Progenitor cell of endocrine pancreas (in vitro differentiated cells): ENCODE measurements at places on chromosomes 16 and 17.

DNA sequence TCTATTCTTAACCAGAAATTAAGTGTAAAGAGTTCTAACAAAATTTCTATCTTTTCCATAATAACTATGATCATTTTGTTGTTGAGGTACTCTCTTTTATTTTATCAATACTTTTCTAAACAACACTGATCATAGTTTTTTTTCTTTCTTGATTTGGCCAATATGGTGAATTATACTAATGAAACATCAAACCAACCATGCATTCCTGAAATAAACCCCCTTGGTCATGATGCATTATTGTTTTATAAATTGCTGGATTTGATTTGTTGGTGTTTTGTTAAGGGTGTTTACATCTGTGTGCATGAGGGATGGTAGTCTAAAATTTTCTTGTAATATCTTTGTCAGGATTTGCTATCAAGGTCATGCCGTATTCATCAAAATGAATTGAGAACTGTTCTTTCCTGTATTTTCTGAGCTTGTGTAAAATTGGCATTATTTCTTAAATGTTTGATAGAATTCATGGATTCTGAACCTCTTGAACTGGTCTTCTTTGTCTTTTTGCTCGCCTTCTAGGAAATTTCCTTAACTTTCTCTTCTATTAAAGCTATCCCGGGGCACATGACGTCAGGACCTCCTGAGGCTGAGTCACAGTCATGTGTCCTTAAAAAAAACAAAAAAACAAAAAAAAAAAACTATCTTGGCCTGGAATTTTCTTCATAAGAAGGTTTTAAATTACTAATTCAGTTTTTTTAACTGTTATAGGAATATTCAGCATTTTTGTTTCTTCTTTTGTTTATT lies 3.9 kb upstream of the TRIM25 start:
- DNase-seq, result no peak

DNA sequence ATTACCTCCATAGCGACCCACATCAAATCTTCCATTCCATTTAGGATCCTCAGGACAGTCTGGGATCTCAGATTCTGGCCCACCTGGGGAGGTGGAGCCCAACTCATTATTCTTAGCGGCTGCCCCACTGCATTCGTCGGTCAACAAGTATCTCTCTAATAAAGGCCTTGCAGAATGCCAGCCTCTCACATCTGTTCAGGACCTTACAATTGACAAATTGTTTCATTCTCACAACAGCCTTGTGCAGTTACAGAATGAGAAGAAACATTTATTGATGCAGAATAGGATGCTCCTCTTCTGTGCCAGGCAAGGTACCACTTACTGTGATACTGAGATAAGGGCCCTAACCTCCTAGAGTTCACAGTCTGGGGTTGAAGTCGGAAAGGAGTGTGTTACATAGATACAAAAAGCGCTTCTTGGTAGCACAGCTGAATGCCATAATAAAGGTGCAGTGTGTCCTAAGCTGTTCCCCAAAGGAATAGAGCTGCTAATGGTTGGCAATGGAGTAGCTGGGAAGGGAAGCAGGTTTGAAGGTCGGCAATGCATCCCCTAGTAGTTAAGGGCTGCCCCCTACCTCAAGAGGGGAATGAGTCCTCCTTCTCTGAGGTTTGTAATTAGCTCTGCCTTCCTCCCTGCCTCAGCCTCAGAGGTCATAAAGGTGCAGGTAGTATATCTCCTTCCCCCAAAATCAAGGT lies 2.3 kb upstream of the MPP2 start:
- DNase-seq, result no peak

DNA sequence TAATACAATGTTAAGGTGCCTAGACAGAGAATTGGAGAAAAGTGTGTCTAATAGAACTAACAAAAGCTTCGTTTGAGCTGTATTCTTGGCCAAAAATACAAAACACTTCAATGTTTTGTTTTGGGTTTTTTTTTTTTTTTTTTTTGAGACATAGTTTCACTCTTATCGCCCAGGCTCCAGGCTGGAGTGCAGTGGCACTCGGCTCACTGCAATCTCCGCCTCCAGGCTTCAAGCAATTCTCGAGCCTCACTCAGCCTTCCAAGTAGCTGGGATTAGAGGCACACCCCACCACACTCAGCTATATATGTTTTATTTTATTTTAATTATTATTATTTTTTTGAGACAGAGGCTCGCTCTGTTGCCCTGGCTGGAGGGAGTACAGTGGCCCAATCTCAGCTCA lies 38.3 kb upstream of the CARMIL2 start:
- DNase-seq, result no peak

GRCh38 chr17:55654821-55655220 lies 67.8 kb downstream of the TMEM100 start:
- no peak for DNase-seq

DNA sequence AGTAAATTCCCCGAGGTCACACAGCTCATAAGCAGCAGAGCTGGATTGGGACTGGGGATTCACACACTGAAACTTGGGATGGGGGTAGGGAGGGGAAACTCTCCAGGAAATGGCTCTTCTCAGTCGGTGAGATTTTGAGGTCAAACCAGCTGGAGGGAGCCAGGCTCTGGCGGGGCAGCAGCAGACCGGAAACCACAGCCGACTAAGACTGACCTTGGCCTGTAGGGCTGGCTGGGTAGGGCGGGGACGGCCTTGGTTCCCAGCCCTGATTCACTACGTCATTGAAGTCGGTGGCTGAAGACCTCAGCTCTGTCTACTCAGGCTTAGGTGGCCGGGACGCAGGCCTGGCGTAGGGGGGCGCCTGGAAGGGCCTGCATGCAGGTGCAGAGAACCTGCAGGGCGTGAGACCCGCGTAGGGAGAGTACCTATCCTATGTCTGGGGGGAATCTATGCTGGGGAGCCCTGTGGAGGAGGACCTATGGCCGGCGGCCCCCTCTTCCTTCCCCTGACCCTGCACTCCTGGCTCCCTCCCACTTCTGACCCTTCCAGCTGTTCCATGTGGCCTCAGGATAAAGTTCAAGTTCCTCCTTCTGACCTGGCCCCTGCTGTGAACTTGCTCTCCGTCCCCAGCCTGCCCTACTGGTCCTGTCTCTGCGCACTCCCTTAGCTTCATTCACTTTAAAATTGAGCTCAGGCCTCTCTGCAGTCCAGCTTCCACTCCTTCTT lies 11.9 kb upstream of the SLC4A1 start:
- DNase-seq, result no peak

- DNase-seq, result no peak
These were observed 59.1 kb downstream of the OR1D5 start for GRCh38 chr17:3004150-3004801.
